NCI-H2227 treated with DMSO at 0.1 percent for 48 hours (cell line): ENCODE measurements at places on chromosomes 6 and 20.

GRCh38 chr6:125302840-125303511 lies 1.2 kb upstream of the HDDC2 start:
- no peak for DNase-seq

DNA sequence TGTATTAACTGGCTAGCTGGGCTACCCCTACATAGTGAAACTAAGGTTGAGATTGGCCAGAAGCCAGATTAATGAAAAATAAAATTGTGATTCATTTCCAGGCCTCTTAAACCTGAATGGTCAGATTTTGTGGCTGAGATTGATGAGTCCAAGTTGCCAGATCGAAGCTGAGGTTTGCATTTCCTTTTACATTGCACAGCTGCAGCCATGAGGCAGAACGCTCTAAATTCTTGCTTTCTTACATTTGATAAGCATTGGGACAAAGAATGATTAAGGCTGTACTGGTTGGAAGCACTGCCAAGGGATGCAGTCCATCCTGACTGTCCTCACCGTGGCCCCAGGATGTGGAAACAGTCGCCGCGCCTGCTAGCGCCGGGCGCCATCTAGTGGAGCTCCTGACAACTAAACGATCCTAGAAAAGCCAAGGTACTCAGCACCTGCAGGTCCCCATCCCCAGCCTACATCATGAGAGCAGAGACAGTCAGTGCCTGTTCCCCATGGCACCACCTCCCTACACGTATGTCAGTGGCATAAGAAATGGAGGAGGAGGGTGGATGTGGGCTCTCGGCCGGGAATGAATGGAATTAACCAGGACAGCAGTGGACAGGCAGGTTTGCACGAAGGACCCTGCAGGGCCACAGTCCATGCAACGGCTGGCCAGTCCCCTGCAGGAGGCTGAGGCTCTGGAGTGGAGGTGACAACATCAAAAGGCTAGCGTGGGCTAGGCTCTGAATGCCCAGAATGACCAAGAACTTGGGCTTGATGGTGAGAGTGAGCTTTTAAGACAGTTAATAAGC lies 19.0 kb downstream of the PXDC1 start:
- peak; percentile 80 for DNase-seq

GRCh38 chr6:110528930-110529325 lies 52.5 kb upstream of the SLC22A16 start:
- no peak for DNase-seq

- no peak for DNase-seq
Measured at GRCh38 chr6:85261271-85261670, 188.6 kb upstream of the NT5E start.

GRCh38 chr20:26209171-26209941 lies 512.7 kb upstream of the ZNF337 start:
- no peak for DNase-seq

DNA sequence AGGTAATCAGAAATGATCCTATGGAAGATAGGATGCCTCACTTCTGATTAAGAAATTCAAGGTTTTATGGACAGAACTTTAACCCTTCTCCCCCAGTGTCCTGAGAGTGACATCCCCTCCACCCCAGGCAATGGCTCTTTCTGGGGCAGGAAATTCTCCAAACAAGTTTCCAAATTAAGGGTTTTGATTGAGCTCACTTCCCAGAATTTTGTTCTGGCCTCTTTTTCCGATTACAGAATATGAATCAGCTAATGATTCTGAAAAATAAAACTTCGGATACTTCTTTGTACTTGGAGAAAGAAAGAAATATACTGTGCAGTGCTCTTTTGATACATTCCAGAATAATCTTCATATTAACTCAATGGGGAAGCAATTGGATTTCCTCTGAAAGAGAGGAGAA lies 32.8 kb upstream of the TASP1 start:
- DNase-seq: no peak

DNA sequence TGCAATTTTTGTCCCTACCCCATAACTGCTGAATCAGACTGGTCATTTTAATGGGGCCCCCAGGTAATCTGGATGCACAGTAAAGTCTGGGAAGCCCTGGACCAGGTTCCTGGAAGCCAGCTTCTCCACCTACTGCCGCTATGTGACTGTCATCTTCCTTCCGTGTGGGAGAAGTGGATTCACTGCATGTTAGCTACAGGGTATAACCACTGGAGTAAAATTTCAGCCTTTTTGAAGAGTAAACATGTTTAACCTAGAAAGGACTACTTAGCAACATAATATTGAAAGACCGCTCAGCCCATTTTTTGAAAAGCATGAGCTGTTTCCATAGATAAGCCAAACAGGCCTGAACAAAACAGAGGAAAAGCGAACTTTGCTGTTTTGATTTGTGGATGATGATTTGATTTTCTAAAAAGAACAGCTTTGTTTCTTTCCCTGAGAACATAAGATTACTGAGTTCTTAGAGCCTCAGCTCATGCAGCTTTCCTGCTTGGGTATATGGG lies 208.1 kb downstream of the PLCB4 start:
- no peak for DNase-seq

DNA sequence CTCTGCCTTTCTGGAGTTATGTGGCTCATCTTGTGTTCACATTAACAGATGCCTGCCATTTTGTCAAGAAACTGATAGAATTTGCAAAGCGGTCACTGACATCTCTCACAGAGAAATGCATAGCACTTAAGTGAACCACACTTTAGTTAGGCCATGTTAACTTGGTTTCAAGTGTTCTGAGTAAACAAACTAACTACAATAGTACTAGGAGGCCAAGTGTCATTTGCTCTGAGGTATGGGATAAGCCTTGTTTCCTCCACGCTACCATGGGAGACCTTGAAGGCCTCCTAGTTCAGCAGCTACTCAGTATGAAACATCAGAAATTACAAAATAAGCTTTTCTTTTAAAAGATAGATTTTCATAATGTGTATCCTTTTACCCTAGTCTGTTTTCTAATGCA lies 143.5 kb upstream of the MARCKS start:
- no peak for DNase-seq

DNA sequence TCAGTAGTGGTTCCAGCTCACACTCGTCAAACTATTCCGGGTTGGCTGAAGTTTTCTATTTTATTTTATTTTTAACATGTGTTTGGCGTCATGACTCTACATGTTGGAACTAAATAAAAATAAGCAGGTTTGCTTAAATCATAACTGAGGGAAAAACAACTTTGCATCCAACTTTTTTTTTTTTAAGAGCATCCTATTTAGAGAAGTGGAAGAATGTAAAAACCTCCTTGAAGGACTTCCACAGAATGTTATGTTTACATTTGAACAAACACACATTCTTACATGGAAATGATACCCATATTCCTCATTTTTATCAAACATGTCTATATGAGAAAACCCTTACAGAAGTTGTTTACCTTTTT lies 659 bp downstream of the PRDM1 start:
- DNase-seq: no peak

DNA sequence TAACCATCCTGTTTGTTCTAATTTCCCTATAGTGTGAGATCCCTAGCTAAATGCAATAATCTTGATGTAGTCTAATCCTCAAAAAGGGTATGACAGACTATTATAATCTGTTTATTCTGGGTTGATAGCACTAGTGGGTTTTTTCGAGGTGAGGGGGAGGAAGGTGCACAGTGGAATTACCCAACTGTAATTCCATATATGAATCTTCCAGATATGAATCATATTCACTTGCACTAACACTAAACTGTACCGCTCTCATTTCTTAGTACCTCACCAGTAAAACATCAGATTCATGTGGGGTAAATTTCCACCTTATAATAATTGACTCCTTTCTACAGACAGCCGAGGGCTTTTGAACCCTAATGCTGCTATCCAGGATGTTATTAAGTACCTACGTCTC lies 16.5 kb downstream of the NCOA7 start:
- no peak for DNase-seq

GRCh38 chr6:74879234-74879633 lies 326.6 kb downstream of the COL12A1 start:
- no peak for DNase-seq

DNA sequence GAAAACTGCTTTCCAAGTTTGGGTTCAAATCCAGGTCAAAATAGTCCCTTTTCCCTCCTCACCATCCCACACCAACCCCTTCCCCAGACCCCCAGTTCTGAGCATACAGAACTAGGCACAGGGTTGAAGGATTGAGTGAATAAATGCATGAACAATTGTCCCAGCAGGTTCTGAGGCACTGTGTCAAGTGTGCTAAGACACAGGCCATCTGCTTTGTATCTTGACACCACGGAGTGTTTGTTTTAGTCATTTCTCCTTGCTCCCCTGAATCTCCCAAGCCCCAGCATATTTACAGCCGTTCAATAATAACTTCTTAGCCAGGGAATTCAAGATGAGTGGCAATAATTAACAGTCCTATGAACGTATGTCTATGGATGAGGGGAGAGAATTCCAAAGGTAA lies 102.8 kb upstream of the JARID2 start:
- DNase-seq: no peak

DNA sequence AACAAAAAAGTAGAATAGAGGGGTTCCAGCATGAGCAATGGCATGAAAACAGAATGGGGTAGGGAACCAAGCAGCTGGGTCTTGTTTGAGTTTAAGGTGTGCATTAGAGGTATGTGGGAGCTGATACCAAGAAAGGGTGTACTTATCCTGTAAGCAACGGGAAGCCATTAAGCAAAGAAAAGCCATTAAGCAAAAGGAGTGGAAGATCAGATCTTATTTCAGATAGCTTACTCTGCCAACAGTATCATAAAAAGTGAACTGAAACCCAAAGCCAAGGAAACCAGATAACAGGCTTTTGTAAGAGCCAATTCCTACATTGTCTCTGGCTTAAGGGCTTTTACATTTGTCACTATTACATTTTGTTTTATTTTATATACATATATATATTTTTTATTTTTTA lies 21.3 kb upstream of the BEND6 start:
- DNase-seq: no peak

- no peak for DNase-seq
Measured at GRCh38 chr6:147808640-147809039, 300.1 kb downstream of the SAMD5 start.

DNA sequence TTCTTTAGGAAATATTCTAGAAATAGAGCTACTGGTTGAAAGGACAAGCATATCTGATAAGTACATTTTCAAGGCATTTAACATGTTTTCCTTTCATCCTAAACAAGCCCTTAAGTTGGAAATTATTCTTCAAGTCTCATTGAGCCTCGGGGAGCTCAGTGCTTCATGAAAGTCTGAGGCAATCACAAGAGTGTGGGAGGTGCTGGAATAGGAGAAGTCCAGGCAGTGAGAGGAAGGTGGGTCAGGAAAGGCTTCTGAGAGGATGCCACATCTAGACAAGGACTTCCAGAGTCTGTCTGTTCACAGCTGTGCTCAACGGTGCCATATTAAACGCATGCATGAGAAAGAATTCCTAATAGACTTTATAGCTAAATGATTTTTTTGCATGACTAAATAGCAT lies 69.8 kb downstream of the CD83 start:
- DNase-seq: no peak

DNA sequence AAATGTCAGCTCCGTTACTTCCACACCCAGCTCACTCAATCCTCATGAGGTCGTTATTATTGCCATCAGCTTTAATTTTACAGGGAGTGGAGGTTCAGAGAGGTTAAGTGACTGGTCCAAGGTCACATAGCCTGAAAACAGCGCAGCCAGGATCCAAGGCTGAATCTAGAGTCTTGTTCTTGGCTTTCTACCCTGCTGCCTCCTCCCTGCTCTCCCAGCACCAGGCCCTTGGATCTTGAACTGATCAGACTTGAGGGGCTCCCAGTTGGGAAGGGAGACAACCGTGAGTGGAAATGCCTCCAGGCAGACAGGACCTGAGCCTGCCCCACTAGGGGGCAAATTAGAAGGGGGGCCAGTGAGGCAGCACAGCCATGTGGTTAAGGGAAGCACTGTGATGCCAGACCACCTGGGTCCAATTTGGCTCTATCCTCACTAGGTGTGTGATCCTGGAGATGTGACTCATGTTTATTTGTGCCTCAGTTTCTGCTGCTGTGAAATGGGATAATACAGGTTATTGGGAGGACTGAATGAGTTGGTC lies 135.6 kb upstream of the PTPN1 start:
- DNase-seq: no peak

GRCh38 chr20:37741055-37741454 lies 47.2 kb downstream of the CTNNBL1 start:
- DNase-seq: no peak

- DNase-seq: no peak
Measured at GRCh38 chr6:11722805-11723631, 55.6 kb downstream of the ADTRP start.

GRCh38 chr6:33865478-33866077 lies 61.8 kb upstream of the MLN start:
- no peak for DNase-seq

DNA sequence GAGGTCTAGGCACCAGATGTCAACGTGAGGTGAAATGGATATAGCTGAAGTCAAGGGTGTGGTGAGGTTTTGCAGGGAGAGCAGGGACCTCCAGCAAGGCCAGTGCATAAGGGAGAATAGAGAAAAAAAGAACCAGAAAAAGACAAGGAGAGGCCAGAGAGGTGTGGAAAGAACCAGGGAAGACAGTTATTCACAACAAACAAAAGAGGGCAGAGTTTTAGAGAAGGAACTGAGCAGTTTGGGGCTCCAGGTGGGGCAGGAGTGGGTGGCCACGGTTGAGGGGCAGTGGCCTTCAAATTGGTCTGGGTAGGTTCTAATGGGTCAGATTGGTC lies 11.6 kb upstream of the NQO2 start:
- DNase-seq: no peak

DNA sequence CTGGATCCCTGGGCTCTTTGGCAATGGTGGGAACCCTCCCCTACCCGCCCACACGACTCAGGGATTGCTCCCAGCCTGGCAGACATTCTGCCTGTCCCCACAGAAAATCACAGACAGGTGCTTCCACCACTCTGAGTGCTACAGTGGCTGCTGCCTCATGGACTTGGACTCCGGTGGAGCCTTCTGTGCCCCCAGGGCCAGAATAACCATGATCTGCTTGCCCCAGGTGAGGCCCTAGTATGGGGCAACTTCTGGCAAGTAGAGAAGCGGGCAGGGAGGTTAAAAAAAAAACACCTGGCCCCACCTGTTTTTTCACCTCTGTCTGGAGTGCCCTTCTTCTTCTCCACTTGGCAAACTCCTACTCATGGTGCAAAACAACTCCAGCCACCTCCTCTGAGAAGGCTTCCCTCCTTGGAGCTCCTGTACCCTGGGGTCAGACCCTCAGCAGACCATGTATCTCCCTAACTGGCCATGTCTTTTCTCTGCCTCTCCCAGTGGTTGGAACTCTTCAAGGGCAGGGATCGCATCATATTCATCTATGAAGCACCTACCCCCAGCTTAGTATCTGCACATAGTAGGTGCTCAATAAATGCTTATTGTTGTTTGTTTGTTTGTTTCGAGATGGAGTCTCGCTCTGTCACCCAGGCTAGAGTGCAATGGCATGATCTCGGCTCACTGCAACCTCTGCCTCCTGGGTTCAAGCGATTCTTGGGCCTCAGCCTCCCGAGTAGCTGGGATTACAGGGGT lies 1.1 kb downstream of the CLPSL2 start:
- DNase-seq: no peak

- no peak for DNase-seq
Measured at GRCh38 chr6:123171341-123172115, 175.5 kb downstream of the CLVS2 start.

DNA sequence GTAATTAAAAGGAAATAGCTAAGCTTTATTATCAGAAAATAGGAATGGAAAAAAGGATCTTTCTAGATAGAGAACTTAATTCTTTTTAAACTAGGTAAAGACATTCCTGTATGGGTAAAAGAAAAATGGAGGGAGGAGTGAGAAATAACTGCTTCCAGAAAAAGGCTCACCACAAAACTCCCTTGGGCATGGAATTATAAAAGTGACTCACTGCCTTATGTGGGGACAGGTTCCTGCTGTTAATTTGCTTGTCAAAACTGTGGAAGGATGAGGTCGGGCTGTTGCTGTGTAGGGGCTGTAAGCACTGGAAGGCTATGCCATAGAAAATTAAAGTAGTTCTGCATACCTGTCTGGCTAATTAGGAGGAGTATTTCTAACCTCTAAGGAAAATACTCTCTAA lies 158.7 kb downstream of the UBE3D start:
- DNase-seq: no peak
